ENCODE measurements at places on chromosomes 2 and 18. TPM values are rescaled to one million over a fixed set of nuclear protein-coding genes. Genes with fewer than 3 reads are reported as not detected.

The CNTNAP5 gene
- 0.03 TPM for polyA plus RNA-seq

The VWA3B gene
- polyA plus RNA-seq: 7.0 TPM

The FAM237A gene
- not detected for polyA plus RNA-seq

The FHOD3 gene
- 2.1 TPM for polyA plus RNA-seq

DNA sequence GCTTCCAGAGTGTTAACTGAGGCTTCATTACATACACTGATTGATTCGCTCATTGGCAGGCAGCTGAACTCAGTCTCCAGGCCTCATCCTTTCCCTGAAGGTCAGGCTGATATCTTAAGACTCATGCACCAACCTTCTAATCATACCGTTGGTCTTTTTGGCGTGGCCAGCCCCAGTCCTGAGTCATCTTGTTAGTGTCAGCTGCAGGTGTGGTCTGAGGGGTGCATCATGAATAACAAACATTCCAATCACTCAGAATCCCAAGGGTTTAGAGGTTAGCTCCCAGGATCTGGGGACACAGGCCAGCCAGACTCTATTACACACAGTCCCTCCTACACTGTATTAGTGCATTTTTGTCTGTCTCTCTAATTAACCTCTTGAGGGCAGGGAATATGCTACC lies 271.5 kb downstream of the HRH4 start:
- no peak for DNase-seq

DNA sequence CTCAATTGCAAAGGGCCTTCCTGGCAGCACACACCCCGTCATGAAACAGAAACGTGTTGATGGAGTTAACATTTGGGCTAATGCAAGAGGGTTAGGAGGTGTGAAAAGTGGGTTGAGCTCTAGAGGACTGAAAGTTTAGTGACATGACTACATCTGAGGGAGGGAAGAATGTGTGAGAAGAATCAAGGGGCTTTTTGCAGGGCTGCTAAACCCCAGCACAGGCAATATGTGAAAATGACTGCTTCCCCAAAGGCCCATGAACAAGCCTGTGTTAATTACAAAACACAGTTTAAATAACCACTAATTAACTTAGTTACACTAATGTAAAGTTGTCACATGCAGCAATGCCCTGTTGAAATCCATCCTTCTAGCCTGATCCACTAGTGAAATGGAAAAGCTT lies 63.4 kb upstream of the PEX13 start:
- DNase-seq: no peak

DNA sequence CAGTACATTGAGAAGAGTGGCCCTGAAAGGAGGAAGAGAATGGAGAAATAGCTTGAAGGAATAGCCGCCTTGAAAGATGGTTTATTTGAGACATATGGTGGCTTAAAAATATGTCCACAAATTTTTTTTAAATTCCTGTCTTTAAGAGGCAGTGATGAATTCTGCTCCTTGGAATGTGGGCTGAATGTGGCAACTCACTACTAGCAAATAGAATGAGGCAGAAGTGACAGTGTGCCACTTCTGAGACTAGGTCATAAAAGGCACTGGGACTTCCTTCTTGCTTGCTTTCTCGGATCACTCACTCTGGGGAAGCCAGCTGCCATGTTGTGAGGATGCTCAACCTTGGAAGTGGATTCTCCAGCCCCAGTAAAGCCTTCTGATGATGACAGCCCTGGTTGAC lies 67.0 kb downstream of the FAM161A start:
- no peak for DNase-seq

DNA sequence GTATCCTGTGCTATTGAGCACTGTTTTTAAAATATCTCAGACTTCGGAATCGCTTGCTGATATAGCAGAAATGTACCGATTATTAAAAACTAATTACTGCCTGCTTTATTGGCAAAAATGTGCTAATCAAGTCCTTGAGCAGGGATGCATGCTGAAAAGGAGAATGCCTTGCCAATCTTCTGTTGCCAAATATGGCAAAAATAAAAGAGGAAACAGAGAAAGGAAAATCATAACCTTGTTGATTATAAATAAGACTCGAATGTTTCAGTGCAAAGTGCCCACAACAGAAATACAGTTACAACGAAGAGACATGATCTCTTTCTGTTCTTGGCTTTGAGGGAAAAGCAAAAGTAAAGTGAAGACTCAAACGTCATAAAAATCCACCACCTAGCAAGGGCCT lies 248.5 kb downstream of the TMEM182 start:
- DNase-seq: no peak

- DNase-seq: no peak
These were observed 58.0 kb upstream of the ITSN2 start for GRCh38 chr2:24418166-24418841.

The DSC2 gene
- polyA plus RNA-seq: 8.9 TPM

GRCh38 chr2:160507464-160507863 lies 13.9 kb upstream of the RBMS1 start:
- DNase-seq: no peak

- no peak for DNase-seq
These were observed 32.4 kb downstream of the RTN4 start for GRCh38 chr2:55017880-55018279.

DNA sequence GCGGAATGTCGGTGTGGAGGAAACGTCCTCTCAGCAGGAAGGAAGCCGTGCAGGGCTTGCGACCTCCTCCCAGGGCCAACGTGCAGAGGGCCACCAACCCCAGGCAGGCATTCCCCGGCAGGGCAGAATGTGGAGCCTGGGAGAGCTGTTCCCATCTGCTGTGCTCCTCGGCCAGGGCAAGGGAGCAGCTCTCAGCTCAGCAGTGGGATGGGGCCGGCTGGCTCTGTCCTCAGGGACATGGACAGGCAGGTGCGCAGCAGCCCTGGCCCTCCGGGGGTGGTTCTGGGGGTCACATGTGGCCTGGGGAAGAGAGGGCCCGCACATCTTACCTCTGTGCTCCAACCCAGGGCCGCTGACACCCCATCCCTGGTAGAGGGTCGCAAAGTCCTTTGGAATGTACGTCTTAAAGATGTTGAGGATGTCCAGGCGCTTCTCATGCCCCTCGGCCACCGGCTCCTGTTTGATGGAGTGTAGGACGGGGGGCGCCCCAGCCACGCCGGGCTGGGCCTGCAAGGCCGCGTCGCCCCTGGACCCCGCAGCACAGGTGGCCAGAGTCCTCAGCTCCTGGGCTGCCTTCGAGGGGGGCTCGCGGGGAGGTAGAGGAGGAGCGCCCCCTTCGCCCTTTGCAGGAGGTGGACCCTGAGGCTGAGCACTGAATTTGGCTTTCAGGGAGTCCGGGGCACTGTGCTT lies 116.4 kb downstream of the ZNF516 start:
- DNase-seq: no peak

GRCh38 chr18:48837676-48838075 lies 113.1 kb downstream of the SMAD7 start:
- DNase-seq: no peak

GRCh38 chr2:172926785-172927640 lies 148.6 kb upstream of the MAP3K20 start:
- no peak for DNase-seq

The HAAO gene
- 32.3 TPM for polyA plus RNA-seq

GRCh38 chr2:104368089-104368488 lies 485.8 kb upstream of the POU3F3 start:
- no peak for DNase-seq

DNA sequence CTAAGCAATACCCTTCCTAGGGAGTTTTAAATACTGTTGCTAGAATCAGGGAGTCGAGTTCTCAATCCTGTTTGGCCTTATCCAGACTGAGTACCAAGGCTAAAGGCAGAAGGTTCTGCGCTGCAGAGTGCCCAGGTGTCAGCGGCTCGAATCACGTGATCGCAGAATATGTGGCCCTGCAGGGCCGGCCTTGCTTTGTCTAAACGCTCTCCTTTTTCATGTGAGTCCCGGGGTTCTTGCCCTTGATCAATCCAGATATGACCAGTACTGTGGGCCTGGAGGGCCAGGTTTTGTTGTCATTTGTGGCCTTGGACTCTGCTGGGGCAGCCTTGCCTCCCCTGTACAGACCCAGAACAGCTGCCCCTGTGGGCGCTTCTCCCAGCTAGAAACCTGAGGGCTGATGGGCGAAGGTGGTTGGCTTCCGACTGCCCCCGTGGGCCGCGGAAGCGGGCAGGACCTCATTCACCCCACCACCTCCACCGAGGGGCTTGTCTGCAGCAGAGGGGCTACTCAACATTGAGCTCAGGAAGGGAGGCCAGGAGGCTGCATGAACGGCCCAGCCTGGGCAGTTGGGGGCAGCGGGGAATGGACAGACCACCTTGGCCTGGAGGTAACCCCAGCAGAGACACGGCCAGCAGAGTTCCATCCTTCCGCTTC lies 225.0 kb downstream of the ALPK2 start:
- no peak for DNase-seq

GRCh38 chr2:209367075-209367747 lies 56.6 kb upstream of the MAP2 start:
- DNase-seq: no peak

GRCh38 chr2:118197011-118197675 lies 108.9 kb downstream of the INSIG2 start:
- DNase-seq: no peak

The KCNG3 gene
- 0.10 TPM for polyA plus RNA-seq

DNA sequence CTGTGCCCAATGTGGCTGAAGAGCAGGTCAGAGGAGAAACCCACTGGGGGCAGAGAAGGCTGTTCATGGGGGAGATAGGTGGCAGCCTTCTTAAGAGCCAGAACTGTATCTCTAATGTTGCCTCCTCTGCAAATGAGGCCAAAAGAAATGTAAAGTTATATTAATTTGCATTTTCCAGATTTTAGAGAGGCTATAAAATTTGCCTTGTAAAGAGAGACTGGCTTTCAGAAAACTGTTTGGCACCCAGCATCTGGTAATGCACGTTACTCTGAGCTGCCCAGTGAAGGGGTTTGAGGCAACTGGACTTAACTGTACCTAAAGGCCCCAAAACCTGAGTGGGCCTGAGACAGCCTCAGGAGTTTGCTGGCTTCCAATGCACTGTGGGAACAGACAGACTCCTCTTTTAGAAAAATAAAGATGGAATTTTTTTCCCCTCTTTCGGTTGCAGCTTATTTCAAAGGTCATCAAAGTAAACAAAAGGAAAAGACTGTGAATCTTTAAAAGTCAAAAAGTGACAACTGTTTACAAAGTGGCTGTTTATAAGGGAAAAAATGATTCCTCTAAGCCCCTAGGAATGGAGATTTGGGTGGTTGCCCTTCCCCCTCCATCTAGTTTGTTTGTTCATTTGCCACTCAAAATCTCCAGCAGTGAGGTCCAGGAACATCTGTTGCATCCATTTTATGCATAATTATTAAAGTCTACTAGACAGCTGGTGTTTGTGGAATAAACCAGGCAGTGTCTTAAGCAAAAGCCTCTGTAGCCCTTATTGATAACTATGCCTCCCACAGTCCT lies 132.2 kb upstream of the ZFP36L2 start:
- no peak for DNase-seq

The SPC25 gene
- 18.1 TPM for polyA plus RNA-seq

GRCh38 chr2:170533156-170533555 lies 182.0 kb upstream of the SP5 start:
- DNase-seq: no peak

DNA sequence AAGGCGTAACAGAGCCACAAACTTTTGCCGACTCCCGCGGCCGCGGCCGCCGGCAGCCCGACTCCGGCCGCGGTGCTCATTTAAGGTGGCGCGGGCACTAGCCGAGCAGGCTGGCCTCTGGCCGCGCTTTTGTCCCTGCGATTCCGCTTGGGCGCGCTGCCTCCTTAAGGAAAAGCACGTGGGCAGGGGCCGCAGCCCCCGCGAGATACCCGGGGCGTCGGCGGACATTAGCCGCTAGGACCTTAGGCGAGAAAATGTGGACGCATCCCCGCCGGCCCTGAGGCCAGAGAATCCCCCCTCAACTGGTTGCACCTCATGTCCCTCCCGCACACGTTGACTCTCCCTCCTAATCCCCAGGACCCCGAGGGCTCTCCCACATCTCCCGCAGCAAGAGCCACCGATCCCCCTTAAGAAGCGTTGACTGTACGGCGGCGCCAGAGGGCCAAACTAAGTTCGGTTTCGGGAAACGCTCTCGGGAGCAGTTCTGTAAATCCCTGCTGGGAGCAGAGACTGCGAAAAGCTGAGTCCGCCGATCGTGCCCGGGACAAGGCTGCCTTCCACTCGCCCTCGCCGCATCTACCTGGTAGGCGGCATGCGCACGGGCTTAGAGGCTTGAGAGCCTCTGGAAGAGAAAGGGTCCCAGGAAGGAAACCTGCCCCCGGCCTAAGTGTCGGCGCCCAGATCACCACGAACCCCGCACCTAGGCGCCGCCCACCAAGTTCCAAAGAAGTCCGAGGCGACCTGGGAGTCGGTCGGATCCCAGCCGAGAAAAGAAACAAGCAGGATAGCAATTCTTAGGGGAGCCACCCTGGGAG lies 1.8 kb upstream of the SATB2 start:
- peak; percentile 94 for DNase-seq

DNA sequence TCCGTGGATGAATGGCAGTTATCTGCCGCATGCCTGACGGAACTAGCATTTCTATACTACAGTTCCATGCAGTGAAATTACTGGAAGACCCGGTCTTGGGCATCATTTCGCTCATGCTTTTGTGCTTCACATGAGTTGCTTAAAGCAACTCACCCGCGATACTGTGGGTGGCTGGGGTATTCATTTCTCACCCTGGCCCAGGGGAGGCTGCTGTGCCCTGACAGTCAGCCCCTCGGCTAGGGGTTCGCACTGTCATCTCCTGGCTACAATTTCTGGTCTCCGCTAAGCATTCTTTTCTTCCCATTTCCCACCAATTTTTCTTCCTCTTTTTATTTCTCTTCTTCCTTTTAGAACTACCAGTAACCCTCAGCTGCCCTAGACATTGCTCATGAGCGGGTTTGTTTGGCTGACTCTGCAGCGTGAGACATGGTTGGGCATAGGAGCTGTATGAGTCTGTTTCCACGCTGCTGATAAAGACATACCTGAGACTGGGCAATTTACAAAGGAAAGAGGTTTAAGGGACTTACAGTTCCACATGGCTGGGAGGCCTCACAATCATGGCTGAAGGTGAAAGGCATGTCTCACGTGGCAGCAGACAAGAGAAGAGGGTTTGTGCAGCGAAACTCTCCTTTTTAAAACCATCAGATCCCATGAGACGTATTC lies 16.5 kb upstream of the CNDP2 start:
- no peak for DNase-seq

The PARD3B gene
- polyA plus RNA-seq: 22.2 TPM

The HRH4 gene
- polyA plus RNA-seq: 0.07 TPM

The PLGLB2 gene
- polyA plus RNA-seq: 2.6 TPM

The SERPINB11 gene
- polyA plus RNA-seq: not detected

The RNF152 gene
- polyA plus RNA-seq: 13.3 TPM

Data from left lung (tissue), 14 donors.